ENCODE measurements at places on chromosomes 5 and 9.

- no peak for DNase-seq
Observed at GRCh38 chr5:127950707-127951391, 132.7 kb upstream of the SLC12A2 start.

- no peak for DNase-seq
Observed at GRCh38 chr5:33223563-33224284, 217.0 kb upstream of the TARS1 start.

- DNase-seq = no peak
Observed at GRCh38 chr9:69173497-69173890, 583 bp upstream of the TJP2 start.

DNA sequence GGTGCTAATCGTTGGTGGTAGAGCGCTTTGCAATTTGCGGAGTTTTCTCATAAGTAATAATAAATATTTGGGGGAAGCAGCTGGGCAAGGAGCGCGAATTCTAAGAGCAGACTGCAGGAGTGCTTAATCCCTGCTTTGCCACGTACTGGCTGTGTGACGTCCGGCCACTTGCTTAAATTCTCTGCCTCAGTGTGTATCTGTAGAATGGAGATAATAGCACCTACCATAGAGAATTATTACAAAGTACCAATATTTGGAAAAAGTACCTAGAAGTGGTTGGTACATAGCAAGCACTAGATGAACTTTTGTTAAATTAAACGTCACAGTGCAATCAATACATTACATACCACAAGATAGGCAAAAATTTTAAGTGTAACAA, 598 bp upstream of the TMED7 start:
- DNase-seq = no peak

DNA sequence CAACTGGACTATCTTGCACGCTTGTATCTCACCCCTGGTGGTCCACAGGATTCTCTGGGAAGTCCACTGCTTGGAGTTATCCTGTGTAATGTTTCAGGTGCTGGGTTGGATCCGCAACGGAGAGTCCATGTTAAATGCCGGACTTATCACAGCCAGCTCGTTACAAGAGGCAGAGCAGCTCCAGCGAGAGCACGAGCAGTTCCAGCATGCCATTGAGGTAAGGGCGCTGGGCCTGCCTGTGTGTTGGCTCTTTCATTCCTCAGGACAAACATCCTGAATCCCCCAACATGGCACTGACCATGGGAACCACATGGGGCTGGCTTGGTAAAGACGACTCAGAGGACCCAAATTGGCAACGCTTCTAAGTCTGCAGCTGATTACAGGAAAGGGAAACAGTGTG, 214.8 kb upstream of the OTULINL start:
- DNase-seq = no peak

DNA sequence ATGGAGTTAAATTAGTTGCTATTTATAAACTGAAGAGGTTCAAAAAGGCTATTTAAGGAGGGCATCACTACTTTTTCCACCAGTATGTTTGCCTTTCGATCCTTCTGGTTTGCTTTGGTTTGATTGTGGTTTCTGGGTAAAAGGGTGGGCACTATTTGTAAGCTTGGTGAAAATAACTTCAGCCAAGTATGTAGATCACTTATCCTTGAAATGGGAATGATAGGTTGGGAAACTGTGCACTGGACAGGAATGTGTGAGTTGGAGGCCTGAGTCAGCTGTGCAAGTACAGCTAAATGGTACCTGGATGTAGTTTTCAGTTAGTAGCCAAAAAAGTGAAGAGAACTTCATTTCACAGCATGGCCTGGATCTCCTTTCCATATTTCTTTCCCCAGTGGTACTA, 466.2 kb downstream of the ENC1 start:
- no peak for DNase-seq

GRCh38 chr5:172648013-172648381, 6.9 kb downstream of the NEURL1B start:
- no peak for DNase-seq

GRCh38 chr9:136429683-136430491, 9.8 kb downstream of the INPP5E start:
- no peak for DNase-seq

DNA sequence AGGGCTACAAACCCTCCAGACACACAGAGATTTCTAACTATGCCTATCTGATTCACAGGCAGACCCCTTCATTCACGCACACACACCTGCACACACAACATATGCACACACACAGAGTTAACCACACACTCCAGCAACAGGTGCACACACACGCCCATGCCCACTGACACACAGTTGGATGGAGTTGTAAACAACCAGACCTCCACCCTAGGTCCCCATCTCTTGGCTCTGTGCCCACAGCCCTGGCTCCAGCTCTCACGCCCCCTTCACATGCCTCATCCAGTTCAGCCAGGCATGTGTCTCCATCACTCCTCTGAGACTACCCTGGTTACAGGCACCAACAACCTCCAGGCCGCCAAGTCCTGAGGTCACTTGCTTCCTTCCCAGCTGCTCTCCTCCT, 61.1 kb downstream of the PSD2 start:
- DNase-seq = no peak

- DNase-seq = no peak
Observed at GRCh38 chr9:16001856-16002255, 449.0 kb downstream of the CCDC171 start.

DNA sequence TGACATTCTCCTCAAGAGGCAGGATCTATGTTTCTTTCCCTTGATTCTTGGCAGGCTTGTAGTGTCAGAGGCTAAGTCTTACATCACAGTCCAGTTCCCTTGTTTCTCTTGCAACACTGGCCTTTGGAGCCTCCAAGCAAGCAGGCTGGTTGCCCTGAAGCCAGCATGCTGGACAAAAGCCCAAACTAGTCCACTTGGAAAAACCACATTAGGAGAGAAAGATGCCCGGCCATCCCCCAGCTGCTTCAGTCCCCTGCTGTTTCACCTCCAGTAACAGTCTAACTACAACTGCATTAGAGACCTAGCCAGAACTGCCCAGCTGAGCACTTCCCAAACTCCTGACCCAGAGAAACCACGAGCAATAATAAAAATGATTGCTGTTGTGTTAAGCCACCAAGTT, 87.6 kb downstream of the ADAMTS6 start:
- DNase-seq = peak; percentile 36

GRCh38 chr9:73162987-73163768, 11.5 kb downstream of the ANXA1 start:
- no peak for DNase-seq

DNA sequence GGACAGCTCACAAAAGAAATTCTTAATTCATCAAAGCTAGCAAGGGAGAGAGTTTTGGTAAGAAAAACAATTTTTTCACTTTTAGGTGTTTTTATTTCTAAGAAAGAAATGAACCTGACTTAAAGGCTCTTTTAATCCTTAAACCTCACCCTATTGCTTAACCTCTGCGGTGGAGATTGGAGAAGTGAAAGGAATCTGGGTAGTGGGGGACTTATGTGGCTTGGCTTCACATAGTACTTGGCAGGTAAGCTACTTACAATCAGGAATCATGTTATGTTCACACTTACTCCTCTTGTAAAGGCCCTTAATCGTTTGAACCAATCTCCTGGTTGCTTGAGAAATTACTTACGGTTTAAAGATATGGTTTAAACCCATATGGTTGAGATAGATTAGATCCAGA, 104.8 kb downstream of the ISOC1 start:
- DNase-seq = no peak

- no peak for DNase-seq
Observed at GRCh38 chr9:105608721-105609598, 51.0 kb downstream of the FKTN start.

DNA sequence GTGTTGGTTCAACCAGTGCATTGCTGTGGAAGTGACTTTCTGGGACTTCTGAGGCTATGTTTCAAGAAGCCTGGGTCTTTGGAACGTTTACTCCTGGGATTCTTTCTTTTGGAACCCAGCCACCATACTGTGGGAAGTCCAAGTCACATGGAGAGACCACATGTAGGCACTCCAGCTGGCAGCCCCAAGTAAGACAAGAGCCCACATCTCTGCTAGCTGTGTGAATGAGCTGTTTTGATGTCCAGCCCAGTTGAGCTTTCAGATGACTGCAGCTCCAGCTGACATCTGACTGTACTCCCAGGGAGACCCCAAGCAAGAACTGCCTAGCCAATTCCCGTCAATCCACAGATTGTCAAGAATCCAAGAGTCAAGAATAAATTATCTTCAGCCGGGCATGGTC, 60.1 kb upstream of the SPATA31D4 start:
- no peak for DNase-seq

- no peak for DNase-seq
Observed at GRCh38 chr9:134783699-134784039, 96.9 kb upstream of the FCN2 start.

GRCh38 chr5:169566202-169566601, 17.4 kb upstream of the SPDL1 start:
- DNase-seq = no peak

- DNase-seq = no peak
Observed at GRCh38 chr5:61658592-61659008, 326.5 kb downstream of the ZSWIM6 start.

- DNase-seq = no peak
Observed at GRCh38 chr9:136787690-136788400, 3.3 kb upstream of the TMEM141 start.

GRCh38 chr9:33468797-33469621, 4.7 kb downstream of the NOL6 start:
- no peak for DNase-seq

DNA sequence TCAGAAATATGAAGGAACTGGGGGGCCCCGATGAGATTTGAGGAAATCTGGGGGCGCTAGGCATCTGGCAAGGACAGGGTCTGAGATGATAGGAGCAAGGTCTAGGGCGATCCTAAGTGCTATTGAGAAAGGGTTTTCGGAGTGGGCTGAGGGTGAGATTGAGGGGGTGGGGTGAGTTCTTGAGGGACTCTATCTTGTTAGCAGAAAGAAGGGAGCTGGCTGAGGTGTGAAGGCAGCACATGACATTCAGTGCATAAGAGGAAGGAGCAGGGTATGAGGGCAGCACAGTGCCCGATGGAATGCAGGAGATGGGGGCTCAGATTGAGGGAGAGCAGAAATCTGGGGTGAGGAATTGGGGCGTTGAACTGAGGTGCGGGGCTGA, 640 bp downstream of the TRIM32 start:
- DNase-seq = no peak

DNA sequence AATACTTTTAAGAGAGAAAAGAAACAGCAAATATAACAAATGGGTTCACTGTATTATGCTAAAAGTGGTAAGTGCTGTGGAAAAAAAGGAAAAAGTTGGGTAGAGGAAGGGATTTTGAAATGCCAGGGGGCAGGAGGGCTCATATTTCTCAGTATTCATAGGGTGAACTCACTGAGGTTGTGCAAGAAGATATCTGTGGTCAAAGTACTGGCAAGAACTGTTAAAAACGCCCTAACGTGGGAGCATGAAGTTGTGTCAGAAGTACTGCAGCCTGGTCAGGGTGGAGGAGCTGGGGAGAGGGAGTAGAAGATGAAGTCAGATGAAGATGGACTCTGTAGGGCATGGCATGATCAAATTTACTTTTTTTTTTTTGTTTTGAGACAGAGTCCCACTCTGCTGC, 31.2 kb upstream of the SLC28A3 start:
- DNase-seq = no peak

DNA sequence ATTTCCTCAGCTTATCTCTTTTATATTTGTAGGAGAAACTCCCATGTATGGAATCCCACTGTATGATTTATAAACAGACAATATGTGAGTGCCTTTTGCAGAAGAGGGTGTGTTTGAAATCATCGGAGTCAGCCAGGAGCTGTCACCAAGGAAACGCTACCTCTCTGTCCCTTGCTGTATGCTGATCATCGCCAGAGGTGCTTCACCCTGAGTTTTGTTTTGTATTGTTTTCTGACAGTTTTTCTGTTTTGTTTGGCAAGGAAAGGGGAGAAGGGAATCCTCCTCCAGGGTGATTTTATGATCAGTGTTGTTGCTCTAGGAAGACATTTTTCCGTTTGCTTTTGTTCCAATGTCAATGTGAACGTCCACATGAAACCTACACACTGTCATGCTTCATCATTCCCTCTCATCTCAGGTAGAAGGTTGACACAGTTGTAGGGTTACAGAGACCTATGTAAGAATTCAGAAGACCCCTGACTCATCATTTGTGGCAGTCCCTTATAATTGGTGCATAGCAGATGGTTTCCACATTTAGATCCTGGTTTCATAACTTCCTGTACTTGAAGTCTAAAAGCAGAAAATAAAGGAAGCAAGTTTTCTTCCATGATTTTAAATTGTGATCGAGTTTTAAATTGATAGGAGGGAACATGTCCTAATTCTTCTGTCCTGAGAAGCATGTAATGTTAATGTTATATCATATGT, 18.0 kb upstream of the CTSL start:
- no peak for DNase-seq

DNA sequence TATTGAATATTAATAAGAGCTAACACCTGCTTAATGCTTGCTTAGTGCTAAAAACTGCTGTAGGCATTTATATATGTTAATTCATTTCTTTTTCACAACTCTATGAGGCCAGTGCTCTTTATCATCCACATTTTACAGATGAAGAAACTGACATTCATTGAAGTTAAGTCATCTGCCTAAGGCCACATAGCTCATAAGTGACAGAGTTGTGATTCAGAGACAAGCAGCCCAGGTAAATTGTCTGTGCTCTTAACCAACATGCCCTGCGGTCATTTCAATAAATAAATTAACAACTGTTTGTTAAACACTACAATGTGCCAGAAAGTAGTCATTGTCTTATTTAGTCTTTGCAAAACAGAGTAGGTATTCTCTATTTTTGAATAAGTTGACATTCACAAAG, 1354.4 kb upstream of the C9orf72 start:
- no peak for DNase-seq

DNA sequence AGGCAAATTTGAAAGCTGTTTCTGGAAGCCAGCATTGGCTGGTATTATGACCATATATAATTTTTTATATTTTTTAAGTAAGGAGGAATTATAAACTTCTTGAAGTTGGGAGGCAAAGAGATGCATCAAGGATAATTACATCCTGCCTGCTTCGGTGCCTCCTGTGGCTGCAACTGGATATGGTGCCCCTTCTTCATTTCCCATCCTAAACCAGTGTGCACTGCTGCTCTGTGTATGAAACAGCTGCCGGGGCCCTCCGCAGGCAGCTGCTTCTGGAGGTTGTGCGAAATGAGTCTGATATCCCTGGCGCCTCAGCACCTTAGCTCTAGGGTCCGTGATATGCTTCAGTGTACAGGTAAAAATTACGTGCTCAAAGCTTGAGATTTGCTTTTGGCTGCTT, 304.2 kb downstream of the ENC1 start:
- no peak for DNase-seq
